ENCODE measurements at places on chromosomes 4 and X.

- no peak for DNase-seq
These were observed 164.6 kb upstream of the BCOR start for GRCh38 chrX:40262157-40263013.

- peak; percentile 75 for DNase-seq
These were observed 1.7 kb downstream of the SPRY1 start for GRCh38 chr4:123398066-123398852.

DNA sequence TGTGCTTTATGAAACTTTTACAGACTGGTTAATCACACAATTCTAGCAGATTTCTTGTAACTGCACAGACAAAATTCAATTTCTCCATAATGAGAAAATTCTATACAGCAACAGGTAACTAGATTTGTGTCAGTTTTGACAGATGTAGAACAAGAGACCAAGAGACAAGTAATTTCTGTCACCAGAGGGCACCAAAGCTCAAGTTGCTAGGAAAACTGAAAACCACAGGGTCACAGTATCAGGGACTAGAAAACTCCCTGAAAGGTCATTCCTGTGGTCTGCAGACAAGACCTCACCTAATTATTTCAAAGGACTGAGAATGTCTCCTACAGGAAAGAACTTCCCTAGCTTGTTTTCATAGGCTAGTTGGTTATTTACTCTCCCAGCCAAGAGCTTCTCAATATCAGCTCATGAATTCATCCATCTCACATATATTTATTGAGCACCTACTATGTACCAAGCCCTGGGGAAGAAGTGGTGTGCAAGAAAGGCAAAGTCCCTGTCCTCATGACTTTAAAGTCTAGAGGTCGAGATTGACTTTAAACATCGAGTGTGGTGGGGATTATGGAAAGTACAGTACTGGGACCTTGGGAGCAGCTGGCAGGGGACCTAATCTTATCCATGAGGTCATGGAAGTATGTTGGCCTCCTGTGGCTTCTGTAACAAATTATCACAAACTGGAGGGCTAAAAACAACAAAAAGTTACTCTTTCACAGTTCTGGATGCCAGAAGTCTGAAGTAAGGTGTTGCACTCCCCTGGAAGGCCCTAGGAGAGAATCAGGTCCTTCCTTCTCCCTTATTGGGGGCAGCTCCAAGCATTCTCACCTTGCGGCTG lies 47.8 kb upstream of the SETD7 start:
- DNase-seq: peak; percentile 62

DNA sequence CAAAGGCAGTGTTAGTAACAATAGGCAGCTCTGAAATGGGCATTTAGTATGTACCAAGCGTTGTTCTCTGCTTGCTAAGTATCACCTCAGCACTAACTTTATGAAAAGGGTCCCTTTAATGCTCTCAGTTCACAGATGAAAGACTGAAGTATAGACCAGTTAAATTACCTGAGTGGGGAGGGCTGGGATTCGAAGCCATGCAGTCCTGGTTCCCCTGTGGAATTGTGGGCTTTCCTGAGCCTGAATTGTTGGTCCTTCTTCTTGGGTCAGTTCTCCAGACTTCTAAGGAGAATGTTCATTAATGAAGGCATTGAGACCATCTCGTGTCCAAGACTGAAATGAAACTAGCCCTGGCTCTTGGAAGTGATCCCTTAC lies 7.7 kb upstream of the PRDM8 start:
- no peak for DNase-seq

DNA sequence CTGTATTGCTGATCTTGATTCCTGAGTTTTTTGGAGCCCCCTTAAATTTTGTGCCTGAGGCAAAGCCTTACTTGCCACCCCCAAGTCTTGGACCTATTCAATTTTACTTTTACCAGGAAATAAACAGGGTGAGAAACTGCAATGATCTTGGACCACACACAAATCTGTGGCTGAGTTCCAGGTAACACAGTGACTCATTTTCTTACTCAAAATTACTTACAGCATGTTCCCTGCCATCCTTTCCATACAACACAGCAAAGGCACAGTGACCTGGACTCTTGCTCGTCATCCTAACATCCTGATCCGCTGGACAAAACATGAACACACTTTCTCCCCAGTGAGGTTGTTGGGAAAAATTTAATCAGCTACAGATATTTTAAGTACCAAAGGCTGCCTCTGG lies 60.7 kb upstream of the S100G start:
- no peak for DNase-seq

- DNase-seq: no peak
These were observed 70.0 kb downstream of the EVC start for GRCh38 chr4:5780831-5781480.

- DNase-seq: no peak
These were observed 112.9 kb downstream of the IRF2 start for GRCh38 chr4:184361443-184361842.

DNA sequence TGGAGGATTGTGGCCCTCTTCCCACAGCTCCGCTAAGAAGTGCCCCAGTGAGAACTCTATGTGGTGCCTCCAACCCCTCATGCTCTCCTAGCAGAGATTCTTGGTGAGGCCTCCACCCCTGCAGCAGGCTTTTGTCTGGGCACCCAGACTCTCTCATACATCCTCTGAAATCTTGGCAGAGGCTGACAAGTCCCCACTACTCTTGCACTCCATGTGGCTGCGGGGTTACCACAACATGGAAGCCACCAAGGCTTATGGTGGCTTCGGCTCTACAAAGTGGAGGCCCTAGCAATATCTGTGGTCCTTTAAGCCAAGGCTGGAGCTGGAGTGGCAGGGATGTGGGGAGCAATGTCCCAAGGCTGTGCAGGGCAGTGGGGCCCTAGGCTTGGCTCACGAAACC lies 255.2 kb downstream of the COX7B2 start:
- DNase-seq: no peak

DNA sequence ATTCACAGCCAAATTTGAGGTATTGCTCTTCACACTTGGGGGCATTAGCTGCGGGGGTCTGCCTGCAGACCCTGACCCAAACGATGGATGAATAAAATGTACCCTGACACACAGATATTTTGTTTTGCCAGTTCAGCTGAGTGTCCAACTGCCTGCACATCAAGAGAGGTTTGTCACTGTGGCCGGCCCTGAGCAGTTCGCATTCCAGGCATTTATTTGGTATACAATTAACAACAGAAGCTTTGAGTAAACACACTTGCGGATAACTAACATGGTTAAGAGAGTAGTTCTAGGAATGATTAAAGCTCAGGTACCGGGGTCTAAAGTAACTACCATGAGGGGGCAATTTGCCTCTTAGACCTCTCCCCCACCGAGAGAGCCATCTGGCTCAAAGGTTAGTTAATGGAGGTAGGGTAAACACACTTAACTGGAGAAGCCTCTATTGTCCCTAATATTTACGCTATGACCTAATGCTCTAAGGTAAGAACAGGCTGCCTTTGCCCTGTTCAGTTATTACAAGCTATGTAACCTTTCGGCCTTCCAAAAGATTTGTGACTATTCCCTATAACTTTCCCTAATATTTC lies 162.0 kb downstream of the SNCA start:
- DNase-seq: no peak

DNA sequence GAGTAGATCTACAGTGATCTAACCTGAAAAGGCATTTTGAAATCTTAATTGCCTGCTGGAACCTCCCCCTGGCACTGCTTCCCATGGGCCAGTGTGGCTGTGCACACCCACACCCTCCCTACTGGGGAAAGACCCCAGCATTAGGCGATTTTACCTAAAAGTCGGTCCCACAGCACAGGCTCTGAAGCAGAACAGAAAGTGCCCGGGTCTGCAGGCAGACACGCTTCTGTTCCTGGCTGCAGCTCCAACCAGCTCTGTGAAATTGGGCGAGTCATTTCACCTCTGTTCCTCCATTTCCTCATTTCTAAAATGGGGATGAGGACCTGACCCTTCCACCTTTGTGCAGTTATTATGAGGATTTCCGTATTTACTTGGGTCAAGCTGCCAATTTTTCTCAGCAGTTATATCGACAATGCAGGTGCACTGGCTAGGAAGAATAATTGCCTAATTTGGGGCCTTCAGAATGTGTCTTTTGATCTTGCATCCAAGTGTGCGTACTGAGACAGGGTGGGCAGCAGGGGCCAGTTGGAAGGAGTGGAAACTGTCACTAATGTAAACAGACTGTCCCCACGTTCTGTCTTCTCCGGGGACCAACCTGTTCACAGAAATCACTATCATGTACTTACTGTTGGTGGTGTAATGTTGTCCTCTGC lies 7.1 kb downstream of the KLF3 start:
- DNase-seq: no peak

GRCh38 chr4:7516773-7517144 lies 82.0 kb upstream of the PSAPL1 start:
- no peak for DNase-seq

GRCh38 chrX:13216139-13216538 lies 103.7 kb downstream of the ATXN3L start:
- DNase-seq: no peak

DNA sequence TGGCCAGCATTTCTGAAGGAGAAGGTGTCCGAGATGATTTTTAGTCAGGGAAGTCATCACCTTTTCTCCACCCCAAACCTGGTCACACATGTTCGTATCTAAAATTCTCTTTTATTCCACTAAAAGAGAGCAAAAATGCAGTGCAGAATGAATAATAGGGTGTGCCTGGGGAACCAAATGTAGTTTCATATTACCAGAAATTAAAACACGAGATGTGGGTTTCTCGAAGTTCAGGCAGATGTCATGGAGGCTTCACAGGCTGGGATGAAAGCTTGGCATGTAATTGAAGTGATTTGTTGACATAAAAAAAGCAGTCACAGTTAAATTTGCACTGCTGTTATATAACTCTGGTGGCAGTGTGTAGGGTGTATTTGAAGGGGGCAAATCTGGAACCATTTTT lies 165.5 kb upstream of the PDE5A start:
- no peak for DNase-seq

DNA sequence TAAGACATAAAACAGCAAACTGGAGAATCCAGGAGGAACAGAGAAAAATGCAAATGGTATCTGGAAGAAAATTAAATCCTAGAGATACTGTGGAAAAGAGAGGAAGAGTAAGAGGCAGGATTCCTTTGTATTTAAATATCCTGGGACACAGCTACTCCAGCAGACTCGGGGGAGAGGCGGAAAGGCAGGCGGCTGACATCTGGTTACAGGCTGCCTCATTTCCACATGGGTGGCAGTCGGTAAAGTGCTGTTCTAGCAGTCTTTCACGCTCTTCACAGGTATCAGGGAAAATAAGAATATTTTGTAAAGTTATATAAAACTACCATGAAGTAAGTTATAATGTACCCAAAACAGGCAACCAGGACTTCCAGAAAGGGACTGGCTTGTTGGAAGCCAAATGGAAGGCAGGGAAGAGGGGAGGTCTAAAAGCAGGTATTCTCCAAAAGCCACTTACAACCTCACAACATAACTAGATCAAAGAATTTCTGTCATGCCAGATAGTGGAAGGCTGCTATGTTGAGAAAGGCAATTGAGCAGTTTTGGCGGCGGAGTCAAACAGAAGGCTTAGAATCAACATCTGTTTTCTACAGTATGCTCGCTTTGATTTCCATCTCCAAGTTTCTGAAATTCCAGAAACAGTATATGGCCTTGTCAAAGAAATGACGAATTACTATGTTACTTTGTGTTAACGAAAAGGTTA lies 1.3 kb upstream of the TIGD2 start:
- no peak for DNase-seq

DNA sequence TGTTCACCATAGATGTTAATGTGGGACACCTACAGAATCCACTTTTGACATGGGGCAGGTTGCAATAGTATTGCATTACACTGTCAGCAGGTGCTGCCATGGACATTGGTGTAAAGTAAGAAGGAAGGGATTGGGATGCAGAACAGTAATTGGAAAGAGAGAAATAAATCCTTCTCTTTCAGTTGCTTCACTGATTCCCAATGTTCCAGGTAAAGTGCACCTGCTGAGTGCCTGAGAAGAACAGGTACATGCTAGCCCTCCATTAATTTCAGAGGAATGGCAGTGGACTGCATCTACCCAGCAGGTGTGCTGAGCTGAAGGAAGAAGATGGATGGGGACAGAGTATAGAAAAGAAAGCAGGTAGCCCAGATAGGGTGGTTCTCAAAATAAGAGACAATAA lies 248.5 kb downstream of the TENM3 start:
- no peak for DNase-seq

DNA sequence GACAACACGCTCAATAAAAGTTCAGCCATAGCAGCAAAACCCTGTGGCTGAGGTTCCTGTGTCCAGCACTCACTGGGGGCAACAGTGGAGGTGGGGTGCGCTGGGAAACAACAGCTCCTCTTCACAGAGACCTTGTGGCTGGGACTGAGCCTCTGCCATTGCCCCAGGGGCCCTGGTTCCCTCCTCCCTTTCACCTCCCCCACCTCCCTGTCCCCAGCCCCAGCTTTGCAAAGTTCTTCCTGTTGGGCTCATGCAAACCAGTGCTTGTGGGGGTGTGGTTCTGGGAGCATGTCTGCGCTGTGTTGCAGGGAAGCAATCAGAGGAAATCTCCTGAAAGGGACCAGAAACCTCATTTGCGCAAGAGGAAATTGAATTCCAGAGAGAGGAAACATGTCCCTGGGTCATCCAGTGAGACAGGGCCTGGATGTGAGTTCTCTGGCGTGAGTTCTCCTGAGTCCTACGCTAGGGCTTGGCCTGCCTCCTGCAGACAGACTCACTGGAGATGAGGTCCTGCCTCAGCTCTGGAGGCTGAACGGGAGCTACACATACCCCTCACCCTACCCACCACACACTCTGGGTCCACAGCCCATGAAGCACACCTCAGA lies 7.4 kb downstream of the FATE1 start:
- DNase-seq: no peak

- no peak for DNase-seq
These were observed 130.1 kb downstream of the PDE5A start for GRCh38 chr4:119498527-119498926.

- DNase-seq: no peak
These were observed 42.2 kb downstream of the PPM1K start for GRCh38 chr4:88242144-88242543.

- no peak for DNase-seq
These were observed 17.1 kb upstream of the SMIM20 start for GRCh38 chr4:25896776-25897539.

DNA sequence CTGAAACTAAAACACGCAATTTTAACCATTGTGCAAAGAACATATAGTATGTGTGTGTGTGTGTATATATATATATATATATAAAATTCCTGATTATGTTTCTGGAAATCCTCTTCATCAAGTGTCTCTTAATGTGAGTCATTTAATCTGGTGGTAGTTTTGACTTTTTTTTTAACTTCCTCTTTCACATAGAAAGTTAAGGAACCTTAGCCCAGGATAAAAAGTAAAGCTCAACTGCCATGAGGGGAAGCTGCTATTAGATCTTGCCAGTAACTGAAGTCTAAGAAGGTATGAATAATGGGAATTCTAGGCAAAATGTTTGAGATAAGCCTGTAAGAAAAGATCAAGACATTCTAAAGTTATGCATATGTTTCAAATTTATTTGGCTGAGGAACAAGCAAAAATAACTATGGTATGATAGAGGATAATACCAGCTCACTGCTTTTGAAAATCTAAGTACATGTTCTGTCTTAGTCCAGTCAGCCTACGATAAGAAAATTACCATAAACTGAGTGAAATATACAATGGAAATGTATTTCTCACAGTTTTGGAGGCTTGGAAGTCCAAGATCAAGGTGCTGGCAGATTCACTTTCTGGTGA lies 757.0 kb downstream of the TRAM1L1 start:
- no peak for DNase-seq
